LNCaP clone FGC (cell line): ENCODE measurements at places on chromosomes 11 and 22.

DNA sequence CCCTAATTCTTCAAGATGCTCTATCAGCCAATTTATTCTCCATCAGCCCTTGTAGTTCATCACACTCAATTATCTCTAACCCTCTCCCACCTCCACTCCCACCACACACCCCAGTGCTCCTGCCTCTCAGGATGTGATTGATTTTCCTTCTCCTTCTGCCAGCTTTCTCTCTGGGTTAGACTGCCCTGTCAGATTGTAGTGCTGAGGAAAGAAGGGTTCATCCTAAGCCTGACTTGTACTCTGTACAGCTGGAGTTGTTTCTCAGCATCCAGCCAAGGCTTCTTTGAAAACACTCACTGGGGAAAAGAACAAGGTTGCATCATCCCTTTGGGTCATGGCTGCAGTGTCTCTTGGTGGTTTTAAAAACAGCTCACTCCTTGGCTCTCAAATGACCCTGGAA is 61.2 kb downstream of the CECR2 start:
- DNase-seq = no peak

GRCh38 chr11:92556431-92556830 is 331.8 kb downstream of the FAT3 start:
- peak; percentile 2 for DNase-seq

DNA sequence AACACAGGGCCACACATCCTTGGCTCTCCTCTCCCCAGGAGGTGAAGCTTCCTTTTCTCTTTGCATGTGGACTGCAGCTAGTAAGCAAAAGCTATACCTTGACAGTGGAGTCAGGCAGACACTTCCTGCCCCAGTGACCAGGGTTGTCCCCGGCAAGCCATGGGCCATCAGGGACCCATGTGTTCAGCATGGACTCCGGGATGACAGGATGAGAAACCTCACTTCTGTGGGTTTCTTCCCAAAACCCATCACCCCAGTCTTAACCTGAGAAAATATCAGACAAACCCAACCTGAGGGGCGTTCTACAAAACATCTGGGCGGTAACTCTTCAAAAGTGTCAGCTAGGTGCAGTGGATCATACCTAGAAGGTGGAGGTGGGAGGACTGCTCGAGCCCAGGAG is 40.2 kb downstream of the GNB1L start:
- DNase-seq = no peak

DNA sequence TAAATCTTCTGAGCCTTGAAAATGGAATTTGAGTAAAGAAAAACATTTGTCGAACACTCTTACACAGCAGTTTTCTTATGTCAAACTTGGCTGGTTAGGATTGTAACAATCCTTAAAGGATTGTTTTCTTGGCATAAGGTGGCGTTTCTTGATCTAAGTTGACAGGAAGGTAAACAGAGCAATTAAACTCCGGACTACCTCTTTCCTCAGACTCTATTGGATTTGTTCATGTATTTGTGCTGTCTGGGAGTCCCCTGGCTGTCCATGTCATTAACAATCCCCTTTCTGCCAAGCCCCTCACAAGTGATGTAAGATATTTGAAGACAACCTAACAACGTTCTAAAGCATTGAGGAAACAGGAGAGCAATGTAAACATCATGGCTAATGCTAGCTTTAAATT is 222.5 kb upstream of the SNX19 start:
- DNase-seq = no peak

DNA sequence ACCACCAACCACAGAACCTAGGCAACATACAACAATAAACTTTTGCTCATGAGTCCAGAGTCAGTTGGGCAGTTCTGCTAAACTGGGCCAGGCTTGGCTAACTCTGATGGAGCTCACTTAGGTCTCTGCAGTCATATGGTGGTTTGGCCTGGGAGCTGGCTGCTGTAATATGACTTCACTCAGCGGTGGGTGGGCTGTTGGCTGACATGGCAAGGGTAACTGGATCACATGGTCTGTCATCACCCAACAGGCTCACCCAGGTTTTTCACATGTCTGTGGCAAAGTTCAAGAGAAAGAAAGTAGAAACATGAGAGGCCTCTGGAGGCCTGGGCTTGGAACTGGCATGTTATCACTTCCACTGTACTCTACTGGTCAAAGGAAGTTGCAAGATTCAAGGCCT is 43.2 kb upstream of the CLMP start:
- no peak for DNase-seq

- DNase-seq = no peak
These were observed 13.8 kb upstream of the AMOTL1 start for GRCh38 chr11:94754335-94754734.

DNA sequence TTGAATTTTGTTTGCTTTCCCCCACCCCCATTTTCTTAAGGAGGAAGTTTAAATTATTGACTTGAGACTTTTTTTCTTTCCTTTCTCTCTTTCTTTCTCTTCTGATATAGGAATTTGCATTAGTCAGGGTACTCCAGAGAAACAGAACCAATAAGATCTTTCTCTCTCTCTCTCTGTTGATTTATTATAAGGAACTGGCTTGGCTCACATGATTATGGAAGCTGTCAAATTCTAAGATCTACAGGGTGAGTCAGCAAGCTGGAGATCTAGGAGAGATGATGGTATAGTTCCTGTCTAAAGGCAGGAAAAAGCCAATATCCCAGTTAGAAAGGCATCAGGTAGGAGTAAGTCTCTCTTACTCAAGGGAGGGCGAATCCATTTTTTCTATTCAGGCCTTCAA is 64.0 kb downstream of the CCDC81 start:
- DNase-seq = no peak

DNA sequence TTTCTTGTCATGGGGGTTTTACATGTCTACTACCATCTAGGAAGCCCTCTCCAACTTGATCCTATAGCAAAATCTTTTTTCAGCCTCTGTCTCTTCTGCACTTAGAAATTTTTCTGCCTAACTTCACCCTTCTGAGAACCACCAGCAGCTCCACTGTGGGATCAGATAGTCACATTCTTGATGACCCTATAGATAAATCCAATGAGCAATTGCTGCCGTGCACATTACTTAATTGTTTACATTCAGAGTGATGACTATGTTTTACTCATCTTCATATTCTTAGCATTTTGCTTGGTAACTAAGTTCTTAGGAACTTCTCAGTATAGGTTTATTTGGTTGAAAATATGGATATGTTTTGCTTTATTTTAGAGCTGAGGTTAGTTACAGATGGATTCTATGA is 12.4 kb upstream of the ETS1 start:
- DNase-seq = no peak

GRCh38 chr22:29136782-29137700 is 64.2 kb downstream of the KREMEN1 start:
- DNase-seq = no peak

DNA sequence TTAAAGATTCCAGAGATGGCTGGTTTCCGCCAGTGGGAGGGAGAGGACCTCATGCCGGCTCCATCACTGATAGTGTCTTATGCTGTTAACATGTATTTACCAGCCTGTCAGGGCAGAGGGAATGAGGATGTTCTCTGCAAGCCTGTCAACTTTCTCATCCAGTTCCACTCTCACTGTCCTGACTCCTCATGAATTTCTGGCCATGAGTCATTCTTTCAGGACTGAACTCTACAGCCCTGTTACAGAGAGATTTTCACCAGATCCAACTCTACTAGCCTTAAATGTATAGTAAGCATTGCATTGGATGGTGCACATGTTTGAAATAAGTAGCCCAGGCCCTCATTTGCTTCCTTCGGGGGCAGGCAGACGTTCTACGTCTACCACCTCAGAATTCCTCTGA is 387.7 kb downstream of the TMEM135 start:
- DNase-seq = no peak

DNA sequence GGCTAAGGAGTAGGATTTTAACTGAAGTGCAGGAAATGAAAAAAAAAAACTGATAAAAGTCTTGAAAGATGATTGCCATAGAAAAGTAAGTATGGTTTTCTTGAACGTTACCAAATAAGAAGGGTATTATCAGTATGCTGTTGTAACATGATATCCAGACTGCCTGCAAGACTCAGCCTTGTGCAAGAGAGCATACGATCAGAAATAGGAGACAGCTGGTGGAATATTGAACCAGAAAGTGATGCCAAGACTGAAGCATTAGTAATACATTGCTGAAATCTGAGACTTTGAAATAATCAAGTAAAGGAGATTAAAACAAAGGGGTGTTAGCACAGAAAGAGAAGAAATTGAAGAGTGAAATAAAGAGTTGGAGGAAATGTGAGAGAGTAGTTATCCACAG is 452.7 kb upstream of the CNTN5 start:
- DNase-seq = no peak

- DNase-seq = peak; percentile 80
These were observed 26.8 kb downstream of the RPL3 start for GRCh38 chr22:39292561-39293074.

GRCh38 chr11:34514597-34514996 is 1.0 kb upstream of the ELF5 start:
- no peak for DNase-seq

DNA sequence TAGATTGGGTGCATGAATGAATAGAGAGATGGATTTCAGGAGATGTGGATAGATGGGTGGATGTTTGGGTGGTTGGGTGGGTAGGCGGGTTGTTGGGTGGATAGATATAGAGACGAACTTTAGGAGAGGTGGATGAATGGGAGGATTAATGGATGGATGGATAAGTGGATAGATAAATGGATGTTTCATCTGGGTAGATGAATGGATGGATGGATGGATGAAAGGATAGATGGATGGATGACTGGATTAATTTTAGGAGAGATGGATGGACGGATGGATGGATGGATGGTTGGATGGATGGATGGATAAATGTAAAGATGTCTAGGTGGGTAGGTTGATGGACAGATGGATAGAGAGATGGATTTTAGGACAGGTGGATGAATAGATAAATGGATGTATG is 511.3 kb downstream of the MIAT start:
- no peak for DNase-seq

- no peak for DNase-seq
These were observed 70.5 kb upstream of the SESN3 start for GRCh38 chr11:95301474-95301873.

DNA sequence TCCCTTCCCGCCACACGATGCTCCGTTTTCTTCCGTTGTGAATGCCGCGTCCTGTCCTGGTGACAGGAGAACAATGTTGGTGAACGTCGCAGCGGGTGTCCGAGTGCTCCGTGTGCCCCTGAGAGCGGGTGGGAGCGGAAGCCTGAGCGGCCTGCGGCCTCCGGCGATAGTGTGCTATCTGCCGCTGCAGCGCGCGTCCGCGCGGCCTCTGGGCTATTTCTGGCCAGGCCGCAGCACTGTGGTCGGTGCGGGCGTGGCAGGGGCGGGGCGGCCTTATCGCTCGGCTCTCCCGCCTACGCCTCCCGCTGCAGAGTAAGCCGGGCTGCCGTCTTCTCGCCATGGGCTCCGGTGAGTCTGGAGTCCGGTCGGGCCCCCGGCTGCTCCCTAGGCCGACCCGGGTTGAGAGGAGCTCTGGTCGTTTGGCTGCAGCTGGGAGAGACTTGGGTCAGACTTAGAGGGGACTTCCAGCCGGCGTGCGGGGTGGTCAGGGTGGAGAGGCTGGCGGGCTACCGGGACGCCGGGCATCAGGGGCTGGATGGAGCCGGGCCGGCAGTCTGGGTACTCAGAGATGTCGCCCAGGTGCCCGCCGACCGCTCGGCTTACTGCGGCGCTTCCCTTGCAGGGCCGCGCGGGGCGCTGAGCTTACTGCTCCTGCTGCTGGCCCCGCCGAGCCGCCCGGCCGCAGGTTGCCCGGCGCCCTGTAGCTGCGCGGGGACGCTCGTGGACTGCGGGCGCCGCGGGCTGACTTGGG is at the start of gene GP1BB:
TSS of gene GP1BB (plus strand) at position 308 of the 751 bp plus-strand sequence. CDS start at position 339, 31 bp downstream.
- DNase-seq = no peak

GRCh38 chr22:26068571-26068970 is 100.7 kb upstream of the SEZ6L start:
- no peak for DNase-seq

GRCh38 chr11:63874511-63874910 is 35.6 kb downstream of the MARK2 start:
- DNase-seq = peak; percentile 62

DNA sequence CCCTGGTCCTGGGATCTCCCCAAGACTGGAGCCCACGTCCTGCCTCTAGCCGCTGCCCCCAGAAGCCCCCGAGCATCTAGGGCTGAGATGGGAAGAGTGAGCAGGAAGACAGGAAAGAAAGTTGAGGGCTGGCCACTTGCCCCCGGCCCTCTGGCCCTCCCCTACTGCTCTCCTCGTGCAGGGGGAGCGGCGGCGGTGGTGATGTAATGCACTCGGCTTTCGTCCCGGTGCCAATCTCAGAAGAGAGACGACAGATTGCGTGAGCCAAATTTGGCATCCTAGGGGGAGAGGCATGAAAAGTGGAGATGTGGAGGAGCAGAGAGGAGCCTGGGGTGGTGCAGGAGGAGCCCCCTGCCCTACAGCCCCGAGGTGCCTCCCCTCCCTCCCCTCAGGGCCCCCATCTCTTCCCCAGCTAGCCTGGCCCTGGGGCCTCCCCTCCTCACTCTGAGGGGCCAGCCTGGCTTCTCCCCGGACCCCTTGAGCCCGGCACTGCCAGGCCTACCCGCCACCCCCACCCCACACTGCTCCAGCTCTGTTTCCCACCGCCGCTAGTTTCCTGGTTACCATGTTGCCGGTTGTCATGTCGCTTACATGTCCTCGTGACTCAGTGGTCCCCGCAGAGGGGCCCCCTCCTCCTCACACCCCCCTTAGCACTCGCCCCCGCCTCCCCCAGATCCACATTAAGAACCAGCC is 2.5 kb downstream of the KCNJ4 start:
- no peak for DNase-seq

GRCh38 chr22:50455201-50455600 is 19.6 kb downstream of the SBF1 start:
- no peak for DNase-seq

- no peak for DNase-seq
These were observed 13.2 kb downstream of the PPFIBP2 start for GRCh38 chr11:7527029-7527428.

DNA sequence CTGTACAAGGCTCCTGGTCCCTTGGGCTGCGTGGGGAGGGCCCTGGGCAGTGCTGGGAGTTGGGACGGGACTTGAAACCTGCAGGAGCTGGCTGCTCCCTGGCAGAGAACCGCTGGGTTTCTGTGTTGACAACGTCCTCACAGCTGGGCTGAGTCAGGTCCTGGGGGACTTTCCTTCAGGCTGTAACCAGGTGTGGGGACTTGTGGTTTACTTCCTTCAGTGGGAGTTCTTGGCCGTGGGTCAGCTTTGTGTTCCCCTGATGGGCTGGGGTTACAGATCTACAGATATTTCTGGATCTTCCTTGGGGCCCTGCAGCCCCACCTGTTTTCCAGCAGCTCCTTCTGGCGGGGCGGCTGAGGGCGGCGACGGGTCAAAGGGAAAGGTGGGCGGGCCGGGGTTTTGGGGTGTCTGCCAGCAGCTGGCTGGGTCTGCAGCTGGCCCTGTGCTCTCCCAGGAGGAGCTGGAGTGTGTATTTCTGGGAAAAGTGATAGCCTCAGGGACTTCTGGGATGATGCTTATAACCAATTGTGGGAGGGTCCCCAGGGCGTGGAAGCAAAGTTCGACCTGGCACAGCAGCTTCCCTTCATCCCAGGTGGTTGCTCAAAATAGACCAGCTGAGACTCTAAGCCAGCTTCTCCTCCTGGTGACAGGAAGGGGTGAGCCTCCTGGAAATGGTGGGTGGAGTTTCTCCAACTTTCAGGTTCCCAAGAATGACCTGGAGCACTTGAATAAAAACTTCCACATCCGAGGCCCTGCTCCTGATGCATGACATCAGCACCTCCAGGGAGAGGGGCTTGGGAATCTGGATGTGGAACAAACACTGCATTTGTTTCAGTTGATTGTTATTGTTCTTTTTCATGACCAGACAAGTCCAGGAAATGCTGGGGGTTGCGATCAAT is 19.1 kb downstream of the ST14 start:
- no peak for DNase-seq
